ENCODE measurements at places on chromosomes 16 and 17.

DNA sequence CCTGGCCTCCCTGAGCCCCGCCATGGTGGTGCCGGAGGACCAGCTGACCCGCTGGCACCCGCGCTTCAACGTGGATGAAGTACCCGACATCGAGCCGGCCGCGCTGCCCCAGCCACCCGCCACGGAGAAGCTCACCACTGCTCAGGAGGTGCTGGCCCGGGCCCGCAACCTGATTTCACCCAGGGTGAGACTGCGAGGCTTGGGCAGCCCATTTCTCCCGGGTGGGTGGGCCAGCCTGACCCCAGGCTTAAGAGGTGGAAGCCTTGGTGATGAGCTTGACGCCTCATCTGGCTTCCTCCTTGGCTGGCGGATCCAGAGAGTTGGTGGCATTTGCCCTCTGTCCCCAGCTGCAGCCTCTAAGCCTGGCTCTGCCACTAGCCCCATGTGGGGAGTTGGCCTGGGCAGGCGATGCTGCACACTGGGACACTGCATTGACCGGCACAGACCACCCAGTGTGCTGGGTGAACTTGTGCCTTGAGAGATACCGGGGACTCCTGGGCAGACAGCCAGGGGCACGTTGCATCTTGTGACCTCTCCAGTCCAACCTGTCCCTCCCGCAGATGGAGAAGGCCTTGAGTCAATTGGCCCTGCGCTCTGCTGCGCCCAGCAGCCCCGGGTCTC is 3.0 kb downstream of the CDT1 start:
- no peak overlapping the region for H3K4me3 ChIP-seq
- peaks cover 14% of the 10 kb centered on the region for H3K36me3 ChIP-seq
- no peaks in the 10 kb centered on the region for H3K27me3 ChIP-seq
- no peak overlapping the region for H3K27ac ChIP-seq
- peaks cover 11% of the 10 kb centered on the region for H3K4me1 ChIP-seq
- DNase-seq, result no peak

- no peak overlapping the region for H3K27ac ChIP-seq
- no peak for DNase-seq
- no peaks in the 10 kb centered on the region for H3K27me3 ChIP-seq
These were observed 8.7 kb downstream of the THRA start for GRCh38 chr17:40071313-40072039.

DNA sequence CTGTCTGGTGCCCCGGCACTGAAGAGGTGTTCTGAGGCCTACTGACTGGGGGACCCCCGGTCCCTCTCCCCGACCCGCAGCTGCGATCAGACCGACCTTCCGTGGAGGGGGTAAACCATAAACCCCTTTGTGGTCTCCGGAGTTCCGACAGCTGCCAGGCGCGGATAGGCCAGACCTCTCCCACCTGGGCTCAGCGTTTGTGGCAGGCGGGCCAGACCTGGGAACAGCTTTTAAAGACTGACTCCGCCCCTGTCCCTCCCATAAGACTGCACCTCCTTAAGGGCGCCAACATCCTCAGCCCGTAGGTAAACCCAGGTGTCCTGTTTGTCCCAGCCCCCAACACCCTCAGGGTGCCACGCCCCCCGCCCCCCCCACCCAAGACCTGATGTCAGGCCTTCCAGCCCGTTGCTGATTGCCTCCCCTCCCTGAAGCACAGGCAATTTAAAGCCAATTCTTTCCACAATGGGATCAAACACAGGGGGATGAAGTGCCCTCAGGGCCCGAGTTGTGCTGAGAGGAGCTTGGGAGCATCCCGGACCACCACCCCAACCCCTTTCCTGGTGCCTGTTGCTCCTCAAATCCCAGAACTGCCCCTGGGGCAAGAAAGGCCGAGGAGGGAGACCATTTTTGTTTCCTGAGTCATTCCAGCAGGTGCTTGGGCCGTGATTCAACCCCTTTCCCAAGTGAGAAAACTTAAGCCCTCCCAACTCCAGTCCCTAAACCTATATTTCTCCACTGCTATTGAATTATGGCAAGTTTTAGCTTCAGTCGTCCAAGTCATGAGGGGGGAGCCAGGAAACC is at the start of gene SOX15:
SOX15 (minus strand) TSS at position 204 of the 801 bp plus-strand sequence. CDS start 418 bp downstream, outside the sequence.
- peaks cover 16% of the 10 kb centered on the region for H3K36me3 ChIP-seq
- H3K4me3 ChIP-seq, result no peak within 1 kb of the TSS
- peaks cover 4% of the 10 kb centered on the region for H3K4me1 ChIP-seq
- no peak for DNase-seq
- H3K27me3 ChIP-seq, result no peaks in the 10 kb centered on the region

DNA sequence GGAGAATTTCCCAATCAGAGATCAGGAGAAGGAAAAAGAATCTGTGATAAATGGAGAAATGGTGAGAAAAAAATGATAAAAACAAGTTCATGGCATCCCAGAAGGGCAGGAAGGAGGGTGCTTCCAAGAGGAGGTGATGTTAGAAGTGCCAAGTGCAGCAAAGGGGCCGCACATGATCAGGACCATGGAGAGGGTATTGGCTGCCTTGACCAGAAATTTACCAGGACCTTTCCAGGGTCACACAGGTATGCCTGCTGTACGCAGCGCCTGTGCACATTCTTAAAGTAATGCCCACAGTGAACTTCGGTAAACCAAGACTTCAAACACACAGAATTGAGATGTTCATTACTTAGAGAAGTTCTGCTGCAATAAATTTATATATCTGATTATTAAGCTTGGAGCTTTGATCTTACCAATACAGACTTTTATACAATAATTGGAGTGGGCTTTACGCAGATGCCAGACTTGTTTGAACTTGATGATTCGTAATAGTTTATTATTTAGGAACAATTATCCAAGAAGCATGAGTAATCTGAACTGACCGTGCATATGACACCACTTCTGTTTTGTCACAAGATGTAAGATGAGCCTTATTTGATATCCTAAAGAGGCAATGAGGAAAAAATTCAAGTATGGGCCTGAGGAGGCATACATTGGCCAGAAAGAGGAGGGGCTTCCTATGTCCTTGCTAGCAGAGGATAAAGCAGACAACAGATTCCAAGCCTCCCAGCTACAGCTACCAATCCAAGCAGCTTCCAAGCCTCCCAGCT is 2.2 kb upstream of the KRT33A start:
- no peak for DNase-seq
- no peaks in the 10 kb centered on the region for H3K4me1 ChIP-seq
- peaks cover 8% of the 10 kb centered on the region for H3K27me3 ChIP-seq
- no peak overlapping the region for H3K4me3 ChIP-seq
- H3K36me3 ChIP-seq, result no peaks in the 10 kb centered on the region
- no peak overlapping the region for H3K27ac ChIP-seq

DNA sequence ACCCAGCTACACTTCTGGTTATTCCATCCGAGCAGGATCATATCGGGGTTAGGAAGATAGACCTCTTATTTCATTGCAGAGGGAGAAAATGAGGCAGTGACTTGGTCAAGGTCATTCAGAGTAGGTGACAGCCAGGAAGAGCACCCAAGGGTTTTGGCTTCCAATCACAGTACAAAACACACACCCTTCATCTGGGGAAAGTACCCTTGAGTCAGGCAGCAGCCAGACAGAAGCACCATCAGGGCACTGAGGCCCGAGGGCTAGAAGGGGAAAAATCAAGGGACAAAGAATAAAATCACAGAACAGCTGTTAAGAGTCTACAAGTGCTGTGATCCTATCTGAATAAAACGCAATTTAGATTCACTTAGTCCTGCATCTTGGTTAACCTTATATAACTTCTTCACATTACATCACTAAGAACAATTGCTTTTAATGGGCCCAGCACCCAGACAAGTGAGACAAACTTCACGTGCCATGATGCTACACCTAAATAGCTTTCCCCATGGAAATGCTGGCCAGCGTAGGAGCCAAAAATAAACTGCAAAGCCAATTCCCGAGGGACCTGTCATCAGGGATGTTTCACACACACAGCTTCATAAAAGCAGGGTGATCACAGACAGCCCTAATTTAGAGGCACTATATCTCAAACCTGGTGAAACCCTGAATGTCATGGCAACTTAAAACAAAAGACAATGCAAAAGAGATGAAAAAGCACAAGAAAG is 4.9 kb downstream of the UBE2O start:
- H3K36me3 ChIP-seq, result peaks cover 7% of the 10 kb centered on the region
- no peak overlapping the region for H3K27ac ChIP-seq
- H3K27me3 ChIP-seq, result no peaks in the 10 kb centered on the region
- no peak overlapping the region for H3K4me3 ChIP-seq
- DNase-seq, result no peak
- peaks cover 55% of the 10 kb centered on the region for H3K4me1 ChIP-seq

DNA sequence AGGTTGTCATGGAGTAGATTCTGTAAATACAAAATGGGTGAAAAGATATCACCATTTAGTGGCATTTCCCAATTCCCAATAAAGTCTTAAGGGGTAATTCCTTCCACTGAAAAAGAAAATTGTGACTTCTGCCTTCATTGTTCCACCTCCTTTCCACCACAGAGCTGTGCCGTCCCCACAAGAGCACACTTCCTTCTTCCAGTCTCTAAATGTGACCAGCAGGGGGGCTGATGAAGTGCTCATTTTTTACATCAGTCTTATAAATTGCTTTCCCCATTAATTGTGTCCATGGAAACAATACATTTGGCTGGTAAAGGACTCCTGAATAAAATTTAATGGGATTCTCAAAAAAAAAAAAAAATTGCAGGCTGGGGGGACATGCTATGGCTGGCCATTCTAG is 260.8 kb upstream of the PSMD7 start:
- no peak for DNase-seq
- H3K36me3 ChIP-seq, result no peaks in the 10 kb centered on the region
- H3K4me1 ChIP-seq, result no peaks in the 10 kb centered on the region
- peaks cover 8% of the 10 kb centered on the region for H3K27me3 ChIP-seq
- no peak overlapping the region for H3K4me3 ChIP-seq

- peaks cover 3% of the 10 kb centered on the region for H3K36me3 ChIP-seq
- no peak overlapping the region for H3K4me3 ChIP-seq
- DNase-seq, result no peak
- H3K4me1 ChIP-seq, result peaks cover 4% of the 10 kb centered on the region
These were observed 20.6 kb upstream of the PRKCA start for GRCh38 chr17:66281661-66282369.

DNA sequence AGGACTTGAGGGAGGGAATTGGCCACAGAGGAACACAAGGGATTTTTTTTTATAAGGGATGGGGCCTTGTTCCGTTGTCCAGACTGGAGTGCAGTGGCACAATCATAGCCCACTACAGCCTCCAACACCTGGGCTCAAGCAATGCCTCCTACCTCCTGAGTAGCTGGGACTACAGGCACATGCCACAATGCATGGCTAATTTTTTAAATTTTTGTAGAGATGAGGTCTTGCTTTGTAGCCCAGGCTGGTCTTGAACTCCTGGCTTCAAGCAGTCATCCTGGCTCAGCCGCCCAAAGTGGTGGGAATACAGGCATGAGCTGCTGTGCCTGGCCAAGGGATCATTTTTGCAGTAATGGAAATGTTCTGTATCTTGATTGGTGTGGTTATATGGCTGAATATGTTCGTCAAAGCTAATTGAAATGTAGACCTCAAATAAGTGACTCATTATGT is 56.9 kb downstream of the VMP1 start:
- H3K36me3 ChIP-seq, result peaks cover 53% of the 10 kb centered on the region
- no peaks in the 10 kb centered on the region for H3K27me3 ChIP-seq
- DNase-seq, result no peak
- peaks cover 23% of the 10 kb centered on the region for H3K4me1 ChIP-seq
- no peak overlapping the region for H3K4me3 ChIP-seq

GRCh38 chr16:52488837-52489289 is 58.1 kb downstream of the TOX3 start:
- H3K27me3 ChIP-seq, result no peaks in the 10 kb centered on the region
- no peaks in the 10 kb centered on the region for H3K36me3 ChIP-seq
- no peak overlapping the region for H3K4me3 ChIP-seq
- H3K4me1 ChIP-seq, result no peaks in the 10 kb centered on the region
- no peak overlapping the region for H3K27ac ChIP-seq

DNA sequence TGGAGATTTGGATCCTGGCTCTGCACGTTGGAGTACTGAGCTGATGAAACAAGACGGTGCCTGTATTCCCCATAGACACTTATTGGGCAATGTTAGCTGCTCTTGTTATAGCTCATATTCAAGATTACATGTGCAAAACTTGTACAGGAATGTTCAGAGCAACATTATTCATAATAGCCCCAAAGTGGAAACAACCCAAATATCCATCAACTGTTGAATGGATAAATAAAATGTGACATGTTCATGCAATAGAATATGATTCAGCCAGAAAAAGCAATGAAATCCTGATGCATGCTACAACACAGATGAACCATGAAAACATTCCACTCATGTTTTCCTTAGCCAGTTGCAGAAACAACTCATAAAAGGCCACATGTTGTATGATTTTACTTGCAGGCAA is 5.7 kb upstream of the SDR42E1 start:
- no peak for DNase-seq
- H3K4me1 ChIP-seq, result peaks cover 3% of the 10 kb centered on the region
- peaks cover 17% of the 10 kb centered on the region for H3K27me3 ChIP-seq
- H3K4me3 ChIP-seq, result no peak overlapping the region
- H3K36me3 ChIP-seq, result no peaks in the 10 kb centered on the region

DNA sequence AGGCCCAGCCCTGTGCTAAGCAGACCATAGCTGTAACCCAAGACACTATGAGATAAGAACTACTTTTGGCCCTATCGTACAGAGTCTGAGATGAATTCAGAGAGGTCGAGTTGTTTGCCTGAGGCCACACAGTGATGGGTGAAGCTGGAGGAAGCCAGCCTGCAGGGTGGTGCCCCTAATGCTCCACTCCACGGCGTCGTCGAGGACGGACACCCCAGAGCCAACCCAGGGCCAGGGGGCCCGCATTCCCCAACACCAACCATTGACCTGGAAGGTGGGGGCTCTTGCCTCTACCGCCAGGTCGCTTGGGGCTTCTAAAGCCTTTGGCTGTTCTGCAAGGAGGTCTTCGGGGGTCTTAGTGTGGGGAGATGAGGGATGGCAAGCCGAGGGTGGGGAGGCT is 84.1 kb downstream of the IRF8 start:
- H3K27me3 ChIP-seq, result no peaks in the 10 kb centered on the region
- H3K4me3 ChIP-seq, result no peak overlapping the region
- H3K4me1 ChIP-seq, result peaks cover 24% of the 10 kb centered on the region
- no peak for DNase-seq

- DNase-seq, result no peak
- H3K4me1 ChIP-seq, result peaks cover 72% of the 10 kb centered on the region
- no peaks in the 10 kb centered on the region for H3K27me3 ChIP-seq
- peaks cover 13% of the 10 kb centered on the region for H3K36me3 ChIP-seq
These were observed 135.4 kb downstream of the CLEC16A start for GRCh38 chr16:11079652-11080187.

DNA sequence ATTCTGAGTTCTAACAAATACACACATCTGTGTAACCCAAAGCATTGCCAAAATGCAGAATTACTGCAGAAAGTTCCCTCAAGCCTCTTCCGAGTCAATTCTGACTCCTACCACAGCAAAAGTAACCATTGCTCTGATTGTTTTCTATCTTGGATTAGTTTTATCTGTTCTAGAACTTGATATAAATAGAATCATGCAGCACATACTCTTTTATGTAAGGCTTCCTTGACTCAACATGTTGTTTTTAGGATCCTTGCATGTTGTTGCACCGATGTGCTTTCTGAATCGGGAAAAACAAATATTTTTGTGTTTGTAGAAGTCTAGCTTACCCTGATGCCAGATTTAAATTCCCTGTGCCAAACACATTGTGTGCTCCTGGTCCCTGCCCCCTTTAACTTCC is 140.4 kb downstream of the CDH13 start:
- DNase-seq, result no peak
- H3K27me3 ChIP-seq, result peaks cover 11% of the 10 kb centered on the region
- no peak overlapping the region for H3K27ac ChIP-seq
- no peaks in the 10 kb centered on the region for H3K36me3 ChIP-seq
- no peak overlapping the region for H3K4me3 ChIP-seq
- H3K4me1 ChIP-seq, result peaks cover 2% of the 10 kb centered on the region

- H3K4me3 ChIP-seq, result no peak overlapping the region
- peaks cover 2% of the 10 kb centered on the region for H3K36me3 ChIP-seq
- no peaks in the 10 kb centered on the region for H3K27me3 ChIP-seq
- no peak for DNase-seq
These were observed 20.0 kb downstream of the MXRA7 start for GRCh38 chr17:76690596-76691280.
